Hippocampal formation (tissue), 2 donors: ENCODE measurements at places on chromosomes 5 and 9.

DNA sequence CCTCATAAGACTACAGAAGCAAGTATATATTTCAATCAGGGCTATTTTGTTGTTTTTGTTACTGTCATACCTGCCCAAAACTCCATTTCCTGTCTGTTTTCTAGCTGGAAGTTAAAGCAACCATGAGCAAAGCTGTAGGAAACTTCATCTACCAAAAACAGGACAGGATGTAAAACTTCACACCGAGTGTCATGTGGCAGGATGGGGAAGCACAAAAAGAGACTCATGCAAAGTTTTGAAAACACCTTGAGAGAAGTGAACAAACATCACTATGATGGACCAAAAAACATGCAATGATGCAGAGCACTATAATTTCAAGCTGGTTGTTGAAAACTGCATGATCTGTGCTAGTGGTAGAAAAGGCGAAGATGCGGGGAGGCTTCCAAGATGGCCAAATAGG lies 6.3 kb upstream of the GZMA start:
- DNase-seq, result no peak

DNA sequence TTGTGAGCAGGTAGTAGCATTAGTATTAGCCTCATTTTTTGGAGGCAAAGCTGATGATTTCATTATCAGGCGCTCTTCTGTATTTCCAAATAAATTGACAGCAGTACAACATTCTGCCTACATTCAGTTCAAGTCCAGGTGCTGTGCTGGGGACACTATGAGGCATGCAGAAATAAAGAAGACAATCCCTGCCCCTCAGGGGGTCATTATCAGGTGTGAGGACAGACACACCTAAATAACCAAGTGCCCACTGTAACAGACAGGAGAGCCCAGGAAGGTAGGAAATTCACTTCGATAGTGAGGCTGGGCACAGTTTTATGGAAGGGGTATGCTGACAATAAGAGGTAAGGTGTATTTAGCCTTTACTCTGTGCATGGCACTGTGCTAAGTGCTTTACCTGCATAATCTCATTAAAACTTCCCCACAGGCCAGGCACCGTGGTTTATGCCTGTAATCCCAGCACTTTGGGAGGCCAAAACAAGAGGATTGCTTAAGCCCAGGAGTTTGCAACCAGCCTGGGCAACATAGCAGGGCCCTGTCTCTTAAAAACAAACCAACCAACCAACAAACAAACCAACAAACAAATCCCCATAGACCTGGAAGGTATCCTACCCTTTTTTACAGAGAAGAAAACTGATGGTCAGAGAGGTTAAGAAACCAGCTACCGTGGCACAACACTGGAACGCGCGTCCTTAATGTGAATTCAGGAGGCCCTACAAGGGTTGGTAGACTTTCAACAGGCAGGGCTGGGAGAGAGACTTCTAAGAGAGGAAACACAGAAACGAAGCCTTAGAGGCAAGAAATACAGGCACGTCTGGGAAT lies 17.5 kb upstream of the GPX3 start:
- no peak for DNase-seq

GRCh38 chr5:1942158-1942557 lies 59.4 kb upstream of the IRX4 start:
- no peak for DNase-seq

- DNase-seq, result no peak
Observed at GRCh38 chr5:132422720-132423437, 53.4 kb downstream of the SLC22A5 start.

DNA sequence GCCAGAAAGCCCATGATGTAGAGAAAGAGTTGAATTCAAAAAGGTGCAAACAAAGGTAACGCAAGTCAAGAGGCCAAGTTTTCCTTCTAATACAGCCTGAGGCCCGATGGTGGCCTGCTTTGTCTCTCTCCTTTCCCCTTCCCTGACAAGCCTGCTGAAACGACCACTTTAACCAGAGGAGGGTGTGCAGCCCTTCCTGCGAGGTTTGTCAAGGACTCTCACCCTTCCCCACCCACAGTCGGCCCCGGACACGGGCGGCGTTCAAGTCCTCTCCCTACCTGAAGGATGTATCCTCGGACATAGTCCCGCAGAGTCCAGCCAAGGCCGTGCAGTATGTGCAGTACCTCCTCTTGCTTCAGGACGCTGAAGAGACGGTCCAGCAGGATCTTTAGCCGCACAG lies 318.2 kb downstream of the BNC2 start:
- no peak for DNase-seq

GRCh38 chr9:34399729-34400128 lies 23.0 kb upstream of the MYORG start:
- DNase-seq, result no peak

- no peak for DNase-seq
Observed at GRCh38 chr5:3026099-3026498, 274.6 kb upstream of the IRX2 start.

GRCh38 chr5:43352131-43352530 lies 38.9 kb upstream of the HMGCS1 start:
- no peak for DNase-seq

DNA sequence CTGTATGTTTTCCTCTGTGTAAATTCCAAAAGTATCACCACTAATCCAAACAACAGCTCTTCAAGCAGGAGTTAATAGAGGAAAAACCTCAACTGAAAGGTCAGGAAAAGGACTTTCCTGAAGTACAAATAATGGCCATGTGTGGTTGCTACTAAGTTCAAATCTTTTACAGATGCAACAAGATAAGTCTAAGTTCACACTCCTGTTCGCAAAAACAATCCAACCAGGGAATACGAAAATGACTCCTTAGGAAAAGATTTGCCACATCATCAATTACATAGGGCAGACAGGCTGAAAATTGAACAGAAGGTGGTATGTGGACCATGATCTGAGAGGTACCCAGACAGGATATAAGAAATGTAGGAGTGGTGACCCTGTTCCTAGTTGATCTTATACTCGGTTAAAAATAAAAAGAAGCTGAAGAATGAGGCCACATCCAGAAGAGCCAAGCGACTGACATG lies 210.2 kb downstream of the TSSK1B start:
- DNase-seq, result no peak

GRCh38 chr9:121026768-121027167 lies 23.3 kb downstream of the C5 start:
- DNase-seq, result no peak

DNA sequence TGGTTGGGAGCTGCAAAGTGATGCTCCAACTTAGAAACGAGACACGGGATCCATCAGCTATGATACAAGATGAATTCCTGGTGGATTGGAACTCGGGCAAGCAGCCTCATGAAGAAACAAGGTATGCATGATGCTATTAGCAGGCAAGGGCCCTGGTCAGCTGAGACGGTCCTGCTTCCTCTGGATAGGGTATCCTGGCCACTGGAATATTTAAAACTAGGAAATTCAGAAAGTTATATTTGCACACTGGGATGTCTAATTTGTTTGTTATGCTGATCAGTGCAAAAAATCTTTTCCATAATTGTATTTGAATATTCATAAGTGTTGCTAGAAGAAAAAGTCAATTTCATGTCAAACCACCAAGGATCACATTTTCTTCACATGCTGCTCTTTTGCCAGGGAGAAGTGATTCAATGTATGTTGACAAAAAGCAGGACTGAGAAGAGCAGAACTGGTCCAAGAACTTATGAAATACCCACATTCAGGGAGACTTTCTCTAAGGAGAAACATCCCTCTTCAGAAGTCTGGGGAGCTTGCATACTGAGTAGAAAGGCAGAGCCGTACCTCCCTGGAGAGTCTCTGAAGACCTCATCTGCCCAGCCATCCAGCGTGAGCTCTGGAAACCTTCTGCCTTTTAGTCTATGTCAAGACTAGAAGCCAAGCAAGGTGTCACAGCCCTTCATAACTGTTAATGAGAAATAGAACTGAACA lies 6.7 kb upstream of the NXNL2 start:
- no peak for DNase-seq

DNA sequence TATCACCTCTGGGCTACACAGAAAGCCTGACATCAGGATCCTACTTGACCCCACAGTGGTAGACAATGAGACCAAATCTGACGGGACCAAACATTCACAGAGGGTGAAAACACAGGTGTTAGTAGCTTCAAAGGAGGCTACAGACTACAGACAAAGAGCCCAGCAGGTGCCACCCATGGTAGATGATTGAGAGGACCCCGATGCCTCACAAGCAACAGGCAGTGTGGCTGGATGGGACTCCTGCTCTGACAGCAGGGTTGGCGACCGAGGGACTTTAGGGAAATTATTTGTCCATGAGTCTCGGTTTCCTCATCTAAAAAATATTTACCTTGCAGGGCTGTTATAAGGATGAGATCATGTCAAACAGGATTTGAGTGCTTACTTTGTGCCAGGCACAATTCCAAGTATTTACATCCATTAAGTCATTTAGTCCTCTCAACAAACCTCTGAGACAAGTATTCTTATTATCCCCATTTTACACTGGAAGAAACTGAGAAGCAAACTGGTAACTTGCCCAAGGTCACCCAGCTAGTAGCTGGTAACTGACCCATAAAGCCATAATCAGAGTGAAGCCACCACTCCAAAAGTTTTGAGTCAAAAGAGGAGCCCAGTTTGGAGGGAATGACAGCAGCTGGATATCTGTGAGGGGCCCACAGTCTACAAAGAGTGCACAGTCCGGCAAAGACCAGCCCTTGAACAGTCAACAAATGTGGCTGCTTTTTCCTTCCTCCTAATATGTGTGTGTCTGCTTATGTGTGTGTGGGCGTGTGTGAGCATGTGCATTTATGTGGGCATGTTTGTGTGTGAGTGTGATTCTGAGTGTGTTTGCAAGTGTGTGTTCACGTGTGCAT lies 502.0 kb downstream of the BNC2 start:
- DNase-seq, result no peak

GRCh38 chr9:72843520-72844439 lies 109.1 kb downstream of the ALDH1A1 start:
- no peak for DNase-seq

GRCh38 chr5:83965441-83965840 lies 244.8 kb upstream of the HAPLN1 start:
- DNase-seq, result no peak

DNA sequence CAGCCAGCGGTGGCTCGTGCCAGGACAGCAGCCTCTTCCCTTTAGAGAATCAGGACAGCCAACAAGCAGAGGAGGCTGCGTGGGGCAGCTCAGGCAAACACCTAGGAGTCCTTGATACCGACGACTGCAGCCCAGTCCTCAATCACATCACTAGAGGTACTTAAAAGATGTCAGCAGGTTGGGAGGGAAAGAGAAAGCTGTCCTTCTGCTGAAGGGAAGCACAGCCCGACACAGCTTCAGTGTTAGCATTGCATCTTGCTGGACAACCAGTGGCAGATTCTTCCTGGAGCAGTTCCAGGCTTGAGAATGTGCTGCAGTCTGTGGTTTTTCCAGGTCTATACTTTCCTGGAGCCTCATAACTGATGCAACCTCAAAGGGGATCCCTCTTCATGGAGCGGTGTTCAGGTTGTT lies 230.5 kb downstream of the SYK start:
- DNase-seq, result no peak

DNA sequence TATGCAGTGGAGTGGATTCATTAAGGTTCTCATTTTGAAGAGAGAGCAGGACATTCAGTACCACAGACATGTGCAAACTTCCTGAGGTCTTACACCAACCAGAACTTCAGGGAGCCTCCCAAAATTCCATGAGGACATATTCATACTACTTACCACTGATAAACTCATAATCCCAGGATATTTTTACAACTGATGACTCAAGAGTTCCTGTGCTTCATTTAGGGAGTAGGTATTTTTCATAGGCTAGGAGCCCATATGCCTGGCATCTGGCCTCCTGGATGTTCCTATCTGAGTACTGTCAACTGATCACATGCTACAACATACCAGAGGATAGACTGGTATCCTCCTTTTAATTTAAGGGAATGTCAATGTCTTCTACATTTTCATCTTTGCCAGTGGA lies 578.0 kb downstream of the EFNA5 start:
- DNase-seq, result no peak

DNA sequence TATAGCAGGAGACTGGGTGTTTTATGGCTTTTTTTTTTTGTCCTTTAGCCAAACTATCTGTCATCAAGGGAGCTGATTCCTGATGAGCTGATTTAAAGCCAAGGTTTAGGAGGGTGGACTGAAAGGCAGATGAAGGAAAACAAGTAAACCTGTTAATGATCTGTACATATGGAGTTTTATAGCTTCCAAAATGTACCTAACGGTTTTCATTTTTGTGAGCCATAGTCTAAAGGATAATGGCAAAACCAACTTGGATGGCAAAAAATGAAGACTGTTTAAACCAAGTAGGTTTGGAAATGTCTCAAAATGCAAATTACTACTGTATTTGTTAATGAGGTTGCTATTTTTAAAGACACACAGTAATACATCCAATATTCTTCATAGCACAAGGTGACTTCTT lies 281.5 kb downstream of the YTHDC2 start:
- DNase-seq, result no peak

- no peak for DNase-seq
Observed at GRCh38 chr9:120043448-120043847, 536.5 kb downstream of the CDK5RAP2 start.

DNA sequence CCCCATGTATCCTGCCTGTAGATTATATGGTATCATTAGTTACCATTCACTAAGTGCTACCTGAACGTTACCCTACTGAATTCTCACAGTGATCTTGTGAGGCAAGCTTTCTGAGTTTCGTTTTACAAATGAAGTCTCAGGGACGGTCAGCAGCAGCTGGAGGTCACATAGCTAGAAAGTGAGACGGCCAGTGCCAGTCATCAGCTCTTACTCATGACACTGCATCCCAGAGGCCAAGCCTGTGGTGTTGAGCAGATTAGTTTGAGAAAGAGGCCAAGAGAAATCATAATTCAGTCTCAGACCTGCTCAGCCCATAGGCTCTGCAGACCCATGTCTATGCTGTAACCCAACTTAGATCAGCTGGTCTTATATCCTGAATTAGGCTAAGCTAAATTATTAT lies 95.7 kb upstream of the EGFLAM start:
- no peak for DNase-seq

GRCh38 chr9:93112116-93112863 lies 16.3 kb downstream of the CARD19 start:
- DNase-seq, result no peak

DNA sequence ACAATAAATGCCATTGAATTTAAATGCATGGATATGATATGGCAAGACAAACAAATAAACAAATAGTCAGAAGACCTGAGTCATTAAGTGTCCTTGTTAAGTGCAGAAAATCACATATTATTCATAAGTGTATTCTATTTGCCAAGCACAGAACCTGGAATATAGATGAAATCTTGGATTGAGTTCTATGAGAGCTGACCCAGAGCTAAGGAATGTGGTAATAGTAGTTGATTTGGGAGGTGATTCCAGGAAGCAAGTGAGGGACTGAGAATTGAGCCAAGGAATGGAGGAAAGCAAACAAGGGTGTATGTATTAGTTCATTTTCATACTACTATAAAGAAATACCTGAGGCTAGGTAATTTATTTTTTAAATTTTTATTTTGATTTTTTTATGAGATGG lies 208.9 kb downstream of the TRIM32 start:
- DNase-seq, result no peak
